ENCODE measurements at places on chromosomes 7 and 10.

DNA sequence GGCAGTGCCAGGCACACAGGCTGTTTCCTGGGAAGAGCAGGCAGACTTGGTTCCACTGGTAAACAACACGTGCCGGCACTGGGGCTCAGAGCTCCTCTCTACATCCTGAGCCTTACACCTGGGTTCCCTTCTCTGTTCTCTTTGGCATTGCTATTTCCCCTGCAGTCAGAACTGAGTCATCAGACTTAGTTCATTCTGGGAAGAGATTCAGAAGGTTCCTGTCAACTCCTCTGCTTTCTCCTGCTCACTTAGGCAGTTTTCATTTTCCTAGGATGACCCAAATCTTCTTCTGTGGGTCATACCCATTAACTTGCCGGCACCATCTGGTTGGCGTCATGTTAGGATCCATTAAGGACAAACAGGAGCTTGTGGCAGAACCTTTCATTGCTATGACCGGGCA lies 33.4 kb upstream of the LRRC18 start:
- no peak for DNase-seq

DNA sequence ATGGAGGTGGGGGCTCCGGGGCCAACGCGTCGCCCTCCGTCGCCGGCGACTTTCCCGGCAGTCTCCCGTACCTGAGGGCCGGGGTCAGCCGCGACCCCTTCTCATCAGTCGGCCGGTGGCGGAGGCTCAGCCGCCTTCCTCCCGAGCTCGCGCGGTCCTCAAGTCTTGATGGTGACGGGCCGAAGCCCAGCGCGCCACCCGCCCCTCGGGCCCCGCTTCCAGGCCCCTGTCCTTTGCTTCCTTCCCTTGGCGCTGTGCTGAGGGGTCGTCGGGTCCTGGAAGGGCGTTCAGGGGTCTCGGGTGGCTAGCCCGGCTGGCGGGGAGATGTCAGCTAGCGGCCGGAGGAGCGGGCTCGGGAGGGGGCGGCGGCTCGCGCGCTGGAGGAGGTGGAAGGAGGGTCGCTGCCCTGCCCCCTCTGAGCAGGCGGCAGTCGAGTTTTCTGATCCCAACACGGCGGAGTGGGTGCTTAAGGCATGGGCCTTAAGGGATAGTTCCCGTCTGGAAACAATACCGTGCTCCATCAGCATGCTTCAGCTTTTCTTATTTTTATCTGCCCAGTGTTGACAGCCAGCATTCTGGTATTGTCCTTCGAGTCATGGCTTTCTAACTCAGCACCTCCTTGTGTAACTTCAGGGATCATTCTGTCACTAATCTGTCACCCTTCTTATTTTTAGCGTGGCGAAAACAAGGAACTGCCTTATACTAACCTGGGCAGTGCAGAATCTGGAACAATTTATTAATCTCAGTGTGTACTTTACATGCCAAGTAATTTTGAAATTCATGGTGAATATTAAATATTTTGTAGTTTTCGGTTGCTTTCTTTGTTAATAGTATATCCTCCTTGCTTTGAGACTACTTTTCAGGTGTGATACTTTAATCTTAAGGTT lies 748 bp downstream of the PHTF2 start:
- peak; percentile 7 for DNase-seq

DNA sequence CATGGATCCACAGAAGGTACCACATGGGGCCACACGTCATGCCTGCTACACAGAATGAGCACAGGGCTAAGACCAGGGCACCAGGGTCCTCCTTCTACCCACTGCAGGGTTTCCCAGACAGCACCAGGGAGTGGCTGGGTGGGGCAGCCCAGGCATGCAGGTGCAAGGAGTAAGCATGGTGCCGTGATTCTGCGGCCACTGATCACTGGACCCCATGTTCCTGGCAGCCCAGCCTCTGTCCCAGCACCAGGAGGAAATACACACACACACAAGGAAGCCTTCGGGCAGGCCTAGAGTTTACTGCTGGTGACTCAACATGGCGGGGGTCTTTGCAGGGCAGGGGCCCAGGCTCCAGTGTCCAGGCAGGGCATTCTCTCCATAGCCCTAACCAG lies 13.9 kb downstream of the ATP6V1F start:
- DNase-seq, result no peak

GRCh38 chr7:111232249-111233084 lies 141.5 kb downstream of the LRRN3 start:
- DNase-seq, result no peak

GRCh38 chr7:9961161-9961922 lies 1012.3 kb upstream of the PHF14 start:
- no peak for DNase-seq

- DNase-seq, result peak; percentile 46
Observed at GRCh38 chr7:30276203-30276900, 8.0 kb upstream of the ZNRF2 start.

DNA sequence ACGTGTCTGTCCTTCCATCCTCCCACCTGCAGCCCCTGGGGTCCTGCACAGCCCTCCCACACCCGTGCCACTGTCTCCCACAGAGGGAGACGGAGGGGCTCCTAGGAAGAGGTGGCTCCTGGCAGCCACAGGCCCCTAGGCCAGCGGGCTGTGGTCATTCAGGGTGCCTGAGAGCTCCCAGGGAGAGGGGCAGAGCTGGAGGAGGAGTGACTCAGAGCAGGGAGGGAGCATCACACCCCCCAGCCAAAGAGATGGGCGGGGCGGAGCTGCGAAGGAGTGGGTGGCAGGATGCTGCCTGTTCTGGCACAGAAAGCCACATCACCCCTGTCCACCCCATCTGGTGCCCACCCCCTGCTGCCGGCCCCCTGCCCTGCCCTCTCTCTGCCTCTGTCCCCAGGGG lies 50.5 kb downstream of the STK32C start:
- DNase-seq, result no peak

DNA sequence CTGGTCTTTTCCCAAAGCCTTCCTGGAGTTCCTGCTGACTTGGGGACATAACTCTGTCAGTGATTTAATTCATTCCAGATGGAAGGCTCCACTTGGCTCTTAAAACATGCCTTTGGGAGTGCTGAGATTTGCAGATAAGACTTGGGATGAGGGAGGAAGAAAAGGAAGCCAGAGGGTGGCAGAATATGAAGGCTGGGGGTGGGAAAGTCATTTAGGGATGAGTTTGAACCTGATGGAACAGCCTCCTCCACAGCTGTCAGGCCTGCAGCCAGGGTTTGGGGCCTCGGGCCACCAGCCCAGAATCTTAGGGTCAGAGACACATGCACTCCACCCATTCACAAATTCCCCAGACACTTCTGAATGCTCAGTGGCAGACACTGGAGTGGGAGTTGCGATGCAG lies 28.4 kb upstream of the EIF5AL1 start:
- DNase-seq, result peak; percentile 70

GRCh38 chr10:30985512-30985911 lies 46.2 kb downstream of the ZNF438 start:
- peak; percentile 22 for DNase-seq

- DNase-seq, result no peak
Observed at GRCh38 chr7:141992688-141993087, 3.0 kb upstream of the MGAM start.

GRCh38 chr10:75726522-75727483 lies 295.4 kb downstream of the LRMDA start:
- no peak for DNase-seq

- no peak for DNase-seq
Observed at GRCh38 chr7:18503126-18503866, 7.7 kb downstream of the HDAC9 start.

DNA sequence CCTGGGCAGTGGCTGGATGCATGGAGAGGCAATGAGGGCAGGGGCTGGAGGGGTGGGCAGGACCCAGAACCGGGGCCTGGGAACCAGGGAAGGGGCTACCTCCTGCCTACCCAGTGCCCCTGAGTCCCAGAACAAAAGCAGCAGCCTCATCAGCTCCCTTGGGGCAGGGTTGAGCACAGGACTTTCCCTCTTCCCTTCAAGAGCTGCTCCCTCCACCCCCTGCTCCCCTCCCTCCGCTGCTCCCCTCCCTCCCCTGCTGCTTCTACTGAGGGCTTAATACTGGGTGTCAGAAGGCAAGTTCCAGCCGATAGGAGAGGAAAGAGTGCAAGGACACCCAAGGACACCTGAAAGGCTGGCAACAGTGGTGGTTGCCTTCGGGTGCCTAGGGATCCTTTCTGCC lies 28.2 kb upstream of the INMT start:
- no peak for DNase-seq

DNA sequence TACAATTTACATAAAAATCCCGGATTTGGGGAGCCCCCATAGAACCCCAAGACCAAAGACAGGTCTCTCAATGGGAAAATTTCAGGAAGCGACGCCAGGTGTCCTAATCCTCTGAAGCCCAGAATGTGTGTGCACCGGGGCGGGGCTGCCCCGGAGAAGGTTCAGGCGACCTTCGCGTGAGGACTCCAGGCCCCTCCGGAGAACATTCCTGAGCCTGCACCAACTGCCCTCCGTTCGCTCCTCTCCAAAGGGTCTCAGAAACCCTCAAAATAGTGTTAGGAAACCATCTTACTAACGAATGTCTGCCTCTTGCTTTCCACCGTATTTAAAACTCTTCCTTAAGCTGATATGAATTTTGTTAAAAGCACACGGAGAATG lies 78.5 kb upstream of the INSIG1 start:
- no peak for DNase-seq

GRCh38 chr7:130270947-130271800 lies 4.5 kb downstream of the CPA2 start:
- DNase-seq, result no peak

DNA sequence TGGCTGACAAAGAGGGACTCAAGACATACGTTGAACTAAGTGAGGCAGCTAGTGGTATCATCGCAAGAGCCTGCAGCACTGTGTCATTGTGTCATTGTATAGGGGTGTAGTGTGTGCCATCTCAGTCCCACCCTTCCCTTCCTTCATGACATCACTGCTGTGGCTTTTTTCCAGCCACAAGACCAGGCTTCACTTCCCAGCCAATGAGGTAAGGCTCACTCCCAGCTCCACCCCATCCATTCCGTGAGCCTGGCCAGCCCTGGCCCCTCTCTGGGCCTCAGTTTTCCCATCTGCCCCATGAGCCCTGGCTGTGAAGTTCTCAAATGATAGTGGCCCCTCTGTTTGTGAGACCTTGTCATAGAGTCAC lies 134.3 kb upstream of the ZMIZ1 start:
- DNase-seq, result no peak

- DNase-seq, result no peak
Observed at GRCh38 chr10:33524041-33524440, 189.6 kb upstream of the NRP1 start.

GRCh38 chr7:107969856-107970255 lies 33.1 kb downstream of the LAMB1 start:
- no peak for DNase-seq

GRCh38 chr10:113961182-113962031 lies 82.3 kb upstream of the ADRB1 start:
- DNase-seq, result no peak

DNA sequence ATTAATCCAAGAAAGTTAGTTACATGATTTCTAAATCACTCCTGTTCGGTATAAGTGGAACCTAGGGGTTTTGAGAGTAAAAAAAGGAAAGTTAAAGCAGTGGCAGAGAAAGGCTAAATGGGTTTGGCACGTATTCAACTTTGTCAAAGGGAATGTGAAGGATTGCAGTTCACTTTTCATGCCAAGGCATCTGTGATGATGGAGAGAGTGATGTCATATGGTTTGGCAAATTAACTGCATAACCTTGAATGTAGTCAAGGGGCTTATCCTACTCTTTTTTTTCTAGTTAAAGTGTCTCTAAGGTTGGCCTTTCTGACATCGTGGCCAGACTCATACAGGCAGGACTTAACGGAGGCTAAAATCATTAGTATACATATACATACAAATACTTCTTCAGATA lies 277.8 kb downstream of the EXOC4 start:
- peak; percentile 79 for DNase-seq

GRCh38 chr10:73813333-73813732 lies 1.9 kb upstream of the NDST2 start:
- no peak for DNase-seq

- DNase-seq, result peak; percentile 42
Observed at GRCh38 chr10:125158601-125159485, 1.5 kb downstream of the CTBP2 start.

DNA sequence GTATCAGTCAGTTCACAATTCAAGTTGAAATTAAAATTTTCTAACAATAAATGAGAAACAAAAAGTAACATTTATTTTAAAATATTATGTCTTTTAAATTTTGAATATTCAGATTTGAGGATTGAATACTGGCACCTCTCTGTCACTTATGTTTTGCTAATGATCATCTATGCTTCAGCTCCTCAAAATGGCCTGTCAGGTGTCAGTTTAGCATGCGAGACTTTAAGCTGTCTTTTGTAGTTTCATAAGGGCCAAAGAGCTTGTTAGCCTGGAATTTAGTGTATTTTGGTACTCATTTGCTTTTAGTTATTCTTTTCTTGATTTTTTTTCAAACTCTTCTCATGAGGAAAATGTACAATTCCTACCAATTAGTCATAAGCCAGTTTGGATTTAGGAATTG lies 102.0 kb upstream of the RPA3 start:
- no peak for DNase-seq

DNA sequence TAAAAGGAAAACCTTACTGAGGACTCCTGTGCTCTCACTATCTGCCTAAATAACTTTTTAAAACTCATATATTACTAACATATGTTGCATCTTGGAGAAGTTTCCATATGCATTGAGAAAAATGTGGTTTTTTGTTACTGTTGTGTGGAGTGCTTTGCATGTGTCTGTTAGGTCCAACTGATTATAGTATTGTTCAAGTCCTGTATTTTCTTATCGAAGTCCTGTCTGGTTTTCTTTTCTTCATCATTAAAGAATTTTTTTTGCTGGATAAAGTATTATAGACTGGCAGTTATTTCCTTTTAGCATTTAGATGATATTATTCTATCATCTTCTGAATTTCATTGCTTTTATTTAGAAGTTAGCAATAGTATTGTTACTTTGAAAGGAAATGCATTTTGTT lies 59.5 kb upstream of the ACSM6 start:
- no peak for DNase-seq

- DNase-seq, result no peak
Observed at GRCh38 chr10:100340948-100341847, 5.8 kb upstream of the SCD start.

- peak; percentile 39 for DNase-seq
Observed at GRCh38 chr7:30470163-30470770, 8.3 kb downstream of the NOD1 start.

- no peak for DNase-seq
Observed at GRCh38 chr7:104529567-104529966, 201.2 kb downstream of the LHFPL3 start.

DNA sequence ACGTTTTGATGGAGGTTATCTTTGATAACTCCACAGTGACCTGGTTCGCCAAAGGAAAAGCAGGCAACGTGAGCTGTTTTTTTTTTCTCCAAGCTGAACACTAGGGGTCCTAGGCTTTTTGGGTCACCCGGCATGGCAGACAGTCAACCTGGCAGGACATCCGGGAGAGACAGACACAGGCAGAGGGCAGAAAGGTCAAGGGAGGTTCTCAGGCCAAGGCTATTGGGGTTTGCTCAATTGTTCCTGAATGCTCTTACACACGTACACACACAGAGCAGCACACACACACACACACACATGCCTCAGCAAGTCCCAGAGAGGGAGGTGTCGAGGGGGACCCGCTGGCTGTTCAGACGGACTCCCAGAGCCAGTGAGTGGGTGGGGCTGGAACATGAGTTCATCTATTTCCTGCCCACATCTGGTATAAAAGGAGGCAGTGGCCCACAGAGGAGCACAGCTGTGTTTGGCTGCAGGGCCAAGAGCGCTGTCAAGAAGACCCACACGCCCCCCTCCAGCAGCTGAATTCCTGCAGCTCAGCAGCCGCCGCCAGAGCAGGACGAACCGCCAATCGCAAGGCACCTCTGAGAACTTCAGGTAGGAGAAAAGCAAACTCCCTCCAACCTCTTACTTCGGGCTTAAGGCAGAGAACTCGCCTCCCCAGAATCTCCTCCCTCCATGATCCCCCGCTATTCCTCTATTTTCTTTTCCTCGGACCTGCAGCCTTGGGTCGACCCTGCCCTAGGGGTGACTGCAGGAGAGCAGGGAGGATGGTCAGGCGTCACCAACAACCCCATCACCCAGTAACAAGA lies at the start of gene SERPINE1:
Gene SERPINE1, plus strand, starts transcription at position 454 of the 809 bp plus-strand sequence. CDS start 1,290 bp downstream, outside the sequence.
- peak; percentile 100 for DNase-seq

All from fibroblast of gingiva (primary cell).